ENCODE measurements at places on chromosomes 13 and 19.

DNA sequence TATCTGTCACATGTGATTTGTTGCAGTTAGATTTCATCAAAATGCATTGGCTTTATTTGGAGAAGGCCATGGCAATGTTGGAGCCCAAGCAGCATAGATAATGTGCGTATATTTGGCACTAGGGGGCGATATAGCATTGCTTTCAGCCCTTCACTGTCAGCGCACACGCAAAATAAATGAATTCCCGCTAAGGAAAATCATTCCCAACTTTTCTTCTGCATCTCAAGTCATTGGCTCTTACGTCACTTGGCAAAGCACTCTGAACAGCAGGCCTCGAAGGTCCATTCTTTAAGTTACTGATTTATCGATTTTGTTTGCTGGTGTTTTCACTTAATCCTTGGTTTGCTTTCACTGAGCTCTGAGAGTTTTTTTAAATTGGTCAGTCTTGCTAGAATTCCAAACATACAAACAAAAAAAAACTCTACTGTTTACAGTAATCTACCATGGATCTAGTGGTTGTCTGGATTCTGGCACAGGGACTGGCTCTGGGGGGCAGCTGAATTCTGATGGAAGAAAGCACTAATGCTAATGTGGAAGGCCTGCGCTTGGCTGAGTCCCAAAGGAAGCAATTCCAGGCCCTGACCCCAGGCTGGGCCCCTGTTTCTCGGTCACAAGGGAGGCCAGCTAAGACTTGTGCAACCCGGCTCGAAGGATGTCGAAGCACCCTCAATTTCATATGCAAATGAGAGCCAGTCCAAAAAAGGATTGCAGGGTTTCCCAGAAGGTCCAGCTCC, 97.7 kb upstream of the IPO5 start:
- DNase-seq: peak; percentile 53

- DNase-seq: no peak
These were observed 531.7 kb downstream of the SLITRK1 start for GRCh38 chr13:83350569-83350968.

DNA sequence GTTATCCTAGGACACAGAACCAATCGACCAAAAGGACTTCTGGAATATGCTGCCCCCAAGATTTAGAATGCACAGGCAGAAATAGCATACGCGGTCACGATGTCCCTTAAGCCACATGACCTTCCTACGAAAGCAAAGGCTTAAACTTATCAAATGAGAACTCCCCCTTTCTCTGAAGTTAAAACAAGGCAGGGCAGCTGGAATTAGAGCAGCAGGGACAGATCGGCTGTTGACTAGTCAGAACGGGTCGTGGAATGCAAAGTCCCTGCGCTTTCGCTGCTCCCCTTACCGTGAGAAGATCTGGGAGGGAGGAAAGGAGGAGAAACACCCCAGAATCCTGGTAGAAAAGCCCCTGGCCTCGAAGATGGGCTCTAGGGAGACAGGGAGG, 799 bp upstream of the USPL1 start:
- peak; percentile 95 for DNase-seq

GRCh38 chr13:39957868-39958677, 302.6 kb downstream of the COG6 start:
- no peak for DNase-seq

GRCh38 chr19:32403291-32403995, 2.1 kb upstream of the DPY19L3 start:
- DNase-seq: no peak

DNA sequence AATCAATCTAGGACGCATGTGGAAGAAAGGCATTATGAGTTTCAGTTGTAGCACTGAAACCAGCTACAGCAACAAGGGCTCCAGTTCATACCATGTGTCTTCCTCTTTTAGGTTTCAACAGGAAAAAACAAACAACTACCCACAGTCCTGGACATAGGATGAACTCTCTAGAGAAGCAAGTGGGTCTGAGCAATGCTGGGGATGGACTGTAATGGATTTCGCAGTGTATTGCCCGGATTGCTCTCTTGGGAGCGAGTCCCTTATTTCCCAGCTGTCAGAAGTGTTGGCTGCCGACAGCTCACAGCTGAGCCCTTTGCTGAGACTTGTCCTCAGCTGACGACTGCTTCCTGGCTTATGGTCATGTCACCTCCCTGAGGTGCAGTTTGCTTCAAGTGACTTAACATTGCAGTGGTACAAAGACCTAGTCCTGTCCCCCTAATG, 12.1 kb upstream of the MYCBP2 start:
- peak; percentile 25 for DNase-seq

DNA sequence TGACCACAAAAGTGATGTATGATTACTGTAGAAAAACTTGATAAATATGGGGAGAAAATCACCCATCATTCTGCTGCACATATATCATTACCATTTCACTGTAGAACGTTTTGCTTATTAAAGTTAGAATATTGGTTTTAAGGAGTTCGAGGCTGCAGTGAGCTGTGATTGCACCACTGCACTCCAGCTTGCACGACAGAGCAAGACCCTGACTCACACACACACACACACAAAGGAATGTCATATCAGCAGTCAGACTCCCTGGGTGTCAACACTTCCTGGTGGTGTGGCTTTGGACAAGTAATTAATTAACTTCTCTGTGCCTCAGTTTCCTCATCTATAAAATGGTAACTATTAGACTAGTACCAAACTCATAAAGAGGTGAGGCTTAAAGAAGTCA, 11.3 kb upstream of the PNMA8A start:
- no peak for DNase-seq

- no peak for DNase-seq
These were observed 148.3 kb downstream of the MYO16 start for GRCh38 chr13:108777421-108778420.

- DNase-seq: no peak
These were observed 16.2 kb downstream of the CERS1 start for GRCh38 chr19:18879579-18880373.
